ENCODE measurements at places on chromosomes 12 and 14.

DNA sequence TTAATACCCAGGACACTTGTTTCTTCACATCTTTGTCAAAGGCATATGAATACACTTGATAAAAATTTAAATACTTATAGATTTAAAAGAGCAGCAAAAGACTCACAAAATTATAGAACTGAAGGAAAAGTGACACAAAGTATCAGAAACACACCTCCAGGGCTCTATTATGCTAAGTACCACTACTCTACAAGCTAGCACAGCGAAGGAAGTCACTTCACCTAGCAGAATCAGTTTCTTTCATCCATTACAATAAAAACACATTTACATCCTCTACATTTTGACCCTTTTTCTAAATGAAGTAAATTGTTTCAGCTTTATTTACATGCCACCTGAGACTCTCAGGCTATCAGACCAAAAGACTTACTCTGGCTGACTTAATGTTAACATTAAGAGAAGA, 26.6 kb upstream of the PTPRB start:
- DNase-seq: no peak

DNA sequence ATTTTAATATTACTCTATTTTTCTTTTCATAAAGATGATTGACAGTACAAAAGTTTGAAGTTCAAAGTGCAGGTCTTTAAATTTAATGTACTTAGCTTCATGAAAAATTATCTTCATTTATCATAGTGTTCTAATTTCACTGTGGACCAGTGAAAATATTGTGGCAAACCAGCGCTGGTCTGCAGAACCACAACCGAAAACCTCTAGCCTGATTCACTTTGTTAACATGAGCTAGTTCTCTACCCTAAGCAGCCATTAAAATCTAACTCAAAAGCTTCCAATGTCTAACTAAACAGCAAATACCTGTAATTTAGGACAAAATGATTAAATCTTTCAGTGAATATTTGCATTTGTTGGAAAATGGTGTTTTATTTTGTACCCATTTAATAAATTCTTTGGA, 161.1 kb upstream of the TMTC2 start:
- DNase-seq: no peak

DNA sequence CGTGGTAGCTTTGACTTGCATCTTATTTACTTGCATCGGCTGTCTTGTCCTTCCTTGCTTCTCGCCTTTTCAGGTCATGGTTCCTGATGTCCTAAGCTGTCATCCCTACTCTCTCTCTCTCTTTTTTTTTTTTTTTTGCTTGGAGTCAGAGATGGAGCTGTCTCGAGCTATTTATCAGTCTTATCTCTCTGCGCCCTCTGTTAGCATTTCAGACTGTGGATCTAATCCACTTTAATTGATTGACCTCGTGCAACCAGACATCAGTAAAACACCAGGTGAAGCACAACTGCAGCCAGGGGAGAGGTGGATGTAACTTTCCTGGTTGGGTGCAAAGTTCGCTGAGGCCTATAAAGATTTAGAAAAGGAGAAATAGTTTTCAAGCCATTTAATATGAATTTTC, 554.8 kb downstream of the DIO2 start:
- no peak for DNase-seq

DNA sequence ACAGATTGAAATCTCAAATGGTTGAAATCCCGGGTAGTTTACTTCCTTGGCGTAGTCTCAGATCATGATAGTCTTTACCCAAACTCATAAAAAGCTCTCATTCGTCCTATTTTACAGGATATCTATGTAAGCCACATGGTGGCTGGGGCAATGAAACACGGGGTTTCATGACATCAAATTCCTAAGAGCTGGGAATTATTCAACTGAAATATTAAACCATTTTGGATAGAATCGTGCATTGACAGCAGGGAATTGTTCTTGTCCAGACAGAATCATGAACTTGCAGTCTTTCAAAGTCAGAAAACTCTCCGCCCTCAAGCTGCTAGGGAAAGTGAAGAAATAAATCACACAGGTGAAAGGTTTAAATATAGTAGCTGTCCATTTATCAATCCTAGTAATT, 33.2 kb upstream of the PRKAB1 start:
- no peak for DNase-seq

DNA sequence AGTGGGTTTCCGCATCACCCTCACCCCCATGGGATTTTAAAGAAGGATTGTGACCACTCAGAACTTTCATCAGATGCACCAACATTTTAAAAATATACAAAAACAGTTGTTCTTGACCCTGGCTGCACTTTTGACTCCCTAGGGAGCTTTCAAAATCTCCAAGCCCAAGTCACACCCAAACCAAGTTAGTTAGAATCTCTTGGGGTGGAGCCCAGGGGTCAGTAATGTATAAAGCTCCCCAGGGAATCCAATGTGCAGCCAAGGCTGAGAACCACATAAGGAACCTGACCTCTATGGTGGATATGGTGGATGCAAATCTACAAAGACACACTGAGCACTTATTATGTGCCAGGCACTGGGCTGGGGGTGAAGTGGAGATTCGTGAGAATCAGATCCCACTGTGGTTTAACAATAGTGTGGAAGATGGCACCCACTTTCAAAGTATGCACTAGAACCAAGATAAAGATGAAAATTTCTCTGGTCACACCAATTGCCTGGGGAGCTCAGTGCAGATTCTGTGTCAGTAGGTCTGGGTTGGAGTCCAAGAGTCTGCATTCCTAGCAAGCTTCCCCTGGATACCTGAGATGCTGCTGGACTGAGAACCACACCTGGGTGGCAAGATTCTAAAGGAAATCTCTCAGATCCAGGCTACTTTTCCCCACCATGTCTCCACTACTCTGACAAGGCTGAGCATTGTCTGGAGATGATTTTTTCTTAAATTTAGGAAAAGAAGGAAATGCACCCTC, 18.9 kb upstream of the CMKLR1 start:
- no peak for DNase-seq

- DNase-seq: no peak
Observed at GRCh38 chr12:101634724-101635123, 40.0 kb downstream of the MYBPC1 start.

DNA sequence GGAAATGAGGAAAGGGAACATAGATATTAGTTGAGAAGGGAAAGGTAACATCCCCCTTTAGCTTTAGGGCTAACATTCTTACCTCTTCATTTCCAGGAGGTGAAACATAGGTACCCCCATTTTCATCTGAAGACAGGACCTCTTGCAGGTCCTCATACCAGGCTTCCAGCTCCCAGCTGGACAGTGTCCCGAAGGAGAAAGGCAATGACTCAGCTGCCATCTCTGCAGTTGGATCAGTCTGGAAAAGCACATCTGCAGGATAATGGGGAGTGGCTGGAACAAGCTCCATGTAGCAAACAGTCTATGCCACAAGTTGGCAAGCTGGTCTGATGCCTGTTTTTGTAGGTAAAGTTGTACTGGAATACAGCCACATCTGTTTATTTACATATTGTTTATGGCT, 3.1 kb downstream of the DDIT3 start:
- no peak for DNase-seq

GRCh38 chr12:62252576-62252975, 7.6 kb upstream of the USP15 start:
- DNase-seq: no peak

- no peak for DNase-seq
Observed at GRCh38 chr12:58648176-58648575, 272.1 kb downstream of the LRIG3 start.

- DNase-seq: no peak
Observed at GRCh38 chr12:7128681-7129286, at the start of gene RBP5. Gene RBP5, minus strand, starts transcription at chr12:7128889. Its CDS starts 114 bp downstream, at chr12:7128775.

GRCh38 chr14:91732859-91733477, 1.1 kb upstream of the CATSPERB start:
- no peak for DNase-seq
